ENCODE measurements at places on chromosomes 12 and 14.
A peak's percentile ranks its signal among the peaks of the same experiment; 100 is the strongest.

DNA sequence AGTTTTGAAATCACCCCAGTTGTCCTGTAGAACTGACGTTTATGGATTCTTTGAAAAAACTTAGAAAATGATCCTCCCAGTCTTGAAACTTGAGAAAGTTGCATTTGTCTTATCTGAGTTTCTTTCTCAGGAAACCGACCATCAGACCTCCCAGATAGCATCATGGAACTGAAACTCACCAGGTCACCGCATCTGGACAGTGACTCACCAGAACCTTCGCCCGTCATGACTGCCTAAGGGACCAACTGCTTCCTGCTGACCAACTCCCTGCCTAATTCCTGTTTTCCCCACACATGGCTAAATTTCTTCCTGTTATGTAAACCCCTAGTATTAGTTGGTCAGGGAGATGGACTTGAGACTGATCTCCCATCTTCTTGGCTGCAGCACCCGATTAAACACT is 175.7 kb downstream of the RIMBP2 start:
- no peak for DNase-seq

DNA sequence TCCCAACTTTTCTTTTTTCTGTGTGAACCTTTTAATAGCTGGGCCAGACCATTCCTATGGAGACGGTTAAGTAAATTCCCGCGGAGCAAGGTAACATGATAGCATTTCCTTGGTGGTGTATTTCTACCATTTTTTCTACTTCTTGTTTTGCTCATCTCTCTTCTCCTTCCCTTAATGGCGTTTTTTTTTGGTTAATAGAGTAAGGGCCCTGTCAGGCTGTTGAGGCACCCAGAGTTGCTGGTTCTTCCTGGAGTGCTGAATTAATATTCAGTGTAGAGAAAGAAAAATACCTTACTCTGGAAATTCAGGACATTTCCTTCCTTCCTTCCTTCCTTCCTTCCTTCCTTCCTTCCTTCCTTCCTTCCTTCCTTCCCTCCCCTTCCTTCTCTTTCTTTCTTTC is 137.6 kb downstream of the KTN1 start:
- no peak for DNase-seq

DNA sequence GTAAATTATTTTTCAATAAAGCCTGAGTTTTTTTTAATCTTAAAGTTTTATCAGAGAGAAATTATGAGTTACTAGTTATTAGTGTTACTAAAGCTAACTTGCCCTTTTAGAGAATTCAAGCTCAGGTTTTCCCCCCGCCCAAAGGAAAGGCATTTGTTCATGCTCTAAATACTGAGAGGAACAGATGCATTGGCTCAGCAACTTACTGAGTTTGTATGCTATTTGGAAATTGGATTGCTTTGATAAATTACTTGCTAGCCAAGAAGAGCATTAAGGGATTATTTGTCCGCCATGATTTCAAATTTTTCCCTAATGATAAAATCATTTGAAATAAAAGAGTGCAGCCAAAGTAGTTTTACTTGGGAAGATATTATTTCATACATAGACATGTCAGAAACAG is 149.4 kb downstream of the METTL25 start:
- DNase-seq, result no peak

DNA sequence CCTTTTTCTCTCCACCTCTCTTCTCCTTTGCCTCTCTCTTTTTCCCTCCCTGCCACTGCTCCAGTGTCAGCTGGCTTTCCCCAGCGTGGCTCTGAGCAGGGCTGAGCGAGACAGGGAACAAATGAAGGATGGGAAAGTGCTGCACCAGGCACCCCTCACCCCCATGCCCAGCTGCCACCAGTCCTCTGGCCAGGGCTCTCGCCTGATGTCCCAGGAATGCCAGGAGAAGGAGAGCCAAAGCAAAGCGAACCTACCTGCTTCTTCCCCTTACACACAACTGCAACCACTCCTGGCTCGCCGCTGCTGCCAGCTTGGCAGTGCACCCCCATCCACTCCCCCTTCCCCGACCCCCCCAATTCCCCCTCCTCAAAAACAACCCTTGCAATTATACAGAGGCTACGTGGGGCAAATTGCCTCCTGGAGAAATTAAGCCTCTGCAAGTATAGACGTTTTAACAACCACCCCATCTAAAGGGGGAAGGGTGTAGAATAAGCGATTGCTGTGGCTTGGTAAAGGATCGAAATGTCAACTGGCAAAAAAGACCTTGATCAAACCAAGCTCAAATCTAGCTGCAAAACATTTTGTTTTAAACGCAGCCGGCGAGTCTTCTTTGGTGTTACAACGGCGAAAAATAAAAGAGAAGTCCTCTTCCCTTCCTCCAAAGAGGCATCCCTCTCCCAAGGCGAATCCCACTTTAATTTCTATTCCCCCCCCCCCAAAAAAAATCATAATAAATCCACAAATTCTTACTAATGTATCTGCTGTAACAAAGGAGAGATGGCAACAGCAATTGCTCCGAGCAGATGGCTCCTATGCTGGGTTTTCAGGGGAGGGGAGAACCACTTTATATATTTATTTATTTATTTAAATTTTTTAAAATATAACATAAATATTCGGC is 2.9 kb downstream of the BCL11B start:
- DNase-seq, result no peak

DNA sequence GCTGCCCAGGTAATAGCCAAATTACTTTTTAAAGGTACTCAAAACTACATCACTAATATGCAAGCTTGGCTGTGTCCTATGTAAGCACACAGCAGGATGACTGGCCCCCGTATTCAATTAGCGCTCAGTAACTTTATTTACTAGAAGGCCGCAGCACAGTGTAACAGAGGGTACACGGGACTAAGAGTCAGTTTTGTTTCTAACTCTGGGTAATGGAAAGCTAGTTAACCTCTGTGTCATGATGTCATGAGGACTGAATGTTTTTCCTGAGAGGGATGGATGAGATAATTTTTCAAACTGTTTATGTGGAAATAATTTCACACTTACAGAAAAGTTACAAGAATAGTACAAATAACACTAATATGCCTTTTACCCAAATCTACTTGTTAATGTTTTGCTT is 27.1 kb downstream of the GALNT4 start:
- DNase-seq, result no peak

DNA sequence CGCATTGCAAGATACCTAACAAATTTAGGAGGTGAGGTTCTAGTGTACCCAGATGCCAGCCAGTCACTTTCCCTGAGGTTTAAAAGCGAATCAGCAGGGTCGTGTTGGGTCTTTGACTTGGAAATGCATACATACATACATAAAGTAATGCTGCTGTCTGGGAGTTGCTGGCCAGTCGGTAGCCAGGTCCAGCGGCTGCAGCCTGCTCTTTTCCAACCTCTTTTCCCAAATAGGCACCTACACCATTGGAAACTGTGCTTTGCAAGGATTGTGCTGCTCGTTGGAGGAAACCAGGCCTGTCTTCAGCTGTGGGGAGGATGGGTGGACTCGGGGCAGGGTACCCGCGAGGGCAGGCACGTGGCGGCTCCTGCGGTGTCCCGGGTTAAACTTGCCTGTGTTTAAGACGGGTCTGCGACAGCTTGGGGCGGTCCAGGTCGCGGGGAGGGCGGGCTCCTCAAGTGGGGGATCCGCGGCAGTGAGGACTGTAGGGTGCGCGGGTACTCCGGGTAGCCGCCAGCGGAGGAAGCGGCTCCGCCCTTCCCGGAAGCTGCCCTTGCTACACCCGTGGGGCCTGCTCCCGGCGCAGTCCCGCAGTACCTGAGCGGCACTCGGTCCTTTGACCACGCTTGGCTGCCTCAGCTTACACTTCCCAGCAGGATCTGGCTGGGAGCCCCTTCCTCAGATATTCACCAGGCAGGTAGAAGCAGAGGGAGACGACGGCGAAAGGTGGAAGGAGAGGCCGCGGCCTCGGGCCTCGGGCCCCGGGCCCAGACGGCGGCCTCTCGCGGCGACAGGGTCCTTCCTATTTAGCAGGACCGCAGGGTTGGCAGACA is 2.7 kb downstream of the TTC6 start:
- no peak for DNase-seq

DNA sequence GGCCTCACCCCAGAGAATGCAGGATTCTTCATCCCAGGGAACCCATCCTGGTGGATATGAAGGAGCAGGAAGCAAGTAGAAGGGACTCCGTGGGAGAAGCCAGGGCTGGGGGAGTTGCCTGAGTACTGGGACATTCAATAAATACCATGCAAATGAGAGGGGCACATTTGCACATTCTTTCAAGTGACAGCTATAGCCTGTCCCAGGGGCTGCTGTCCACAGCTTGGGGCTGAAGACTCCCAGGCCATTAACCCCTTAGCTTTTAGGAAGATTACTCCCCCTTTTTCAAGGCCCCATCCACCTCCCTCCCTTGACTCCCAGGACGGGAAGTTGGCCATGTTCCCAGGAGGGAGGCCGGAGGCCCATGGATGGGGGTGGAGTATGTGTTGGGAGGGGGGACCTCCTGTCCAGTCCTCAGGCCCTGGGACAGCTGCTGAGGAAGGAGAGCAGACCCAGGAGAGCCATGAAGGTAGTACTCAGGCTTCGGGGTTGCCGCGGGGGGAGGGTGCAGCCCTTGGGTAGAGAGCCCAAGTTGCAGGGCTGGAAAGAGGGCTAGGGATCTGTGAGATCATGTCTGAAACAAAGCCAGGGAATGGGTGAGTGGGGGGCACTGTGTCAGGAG is 974 bp upstream of the TNS2 start:
- DNase-seq, result no peak

DNA sequence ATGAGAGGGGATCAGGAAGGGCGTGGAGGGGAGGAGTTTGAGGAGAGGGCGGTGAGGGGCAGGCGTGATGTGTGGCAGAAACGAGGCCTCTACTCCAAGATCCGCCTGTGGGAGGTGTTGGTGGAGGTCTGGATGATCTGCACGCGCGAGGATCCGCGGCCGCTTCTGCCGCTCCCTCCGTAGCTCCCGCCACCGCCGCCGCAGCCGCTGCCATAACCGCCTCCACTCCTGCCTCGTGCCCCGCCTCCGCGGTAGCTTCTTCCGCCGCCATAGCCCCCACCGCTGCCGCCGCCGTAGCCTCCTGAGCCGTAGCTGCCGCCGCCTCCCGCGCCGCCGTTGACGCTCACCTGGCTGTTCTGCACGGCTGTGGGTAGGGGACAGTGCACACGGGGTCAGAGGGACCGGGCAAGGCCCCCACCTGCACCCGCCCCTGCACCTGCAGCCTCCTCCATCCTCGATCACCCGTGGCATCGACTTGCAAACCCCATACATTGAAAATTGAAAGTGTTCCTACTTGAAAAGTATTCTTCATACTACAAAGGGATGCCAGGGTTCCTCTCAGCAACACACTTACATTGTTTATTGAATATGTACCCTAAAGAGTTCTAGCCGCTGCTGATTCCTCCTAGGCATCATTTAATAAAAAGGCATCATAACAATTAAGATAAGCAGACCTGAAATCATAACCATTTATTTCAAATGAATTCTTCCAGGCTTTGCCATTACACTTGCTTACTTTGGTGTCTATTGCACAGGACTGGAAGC is 11.1 kb upstream of the KRT1 start:
- DNase-seq, result peak; percentile 33

DNA sequence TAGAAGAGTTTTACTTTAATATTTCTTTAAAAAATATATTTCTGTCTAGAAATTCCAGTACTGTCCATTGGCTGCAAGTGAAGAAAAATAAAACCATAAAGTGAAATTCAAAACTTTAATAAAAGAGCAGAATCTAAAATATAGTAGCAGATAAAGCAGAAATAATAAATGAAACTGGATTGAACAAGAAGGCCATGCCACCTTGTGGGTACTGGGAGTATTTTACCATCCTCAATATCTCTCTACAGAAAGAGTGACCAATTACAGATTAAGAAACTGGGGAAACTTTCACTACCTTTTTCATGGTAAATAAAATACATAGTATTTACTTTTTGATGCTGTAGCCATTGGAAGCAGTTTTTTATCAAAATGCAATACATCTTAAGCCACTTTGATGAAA is 220.5 kb downstream of the BCAT1 start:
- DNase-seq, result peak; percentile 74

- peak; percentile 32 for DNase-seq
These were observed 201.2 kb downstream of the DPF3 start for GRCh38 chr14:72692696-72693095.

GRCh38 chr12:6187948-6188793 is 12.0 kb upstream of the CD9 start:
- no peak for DNase-seq

DNA sequence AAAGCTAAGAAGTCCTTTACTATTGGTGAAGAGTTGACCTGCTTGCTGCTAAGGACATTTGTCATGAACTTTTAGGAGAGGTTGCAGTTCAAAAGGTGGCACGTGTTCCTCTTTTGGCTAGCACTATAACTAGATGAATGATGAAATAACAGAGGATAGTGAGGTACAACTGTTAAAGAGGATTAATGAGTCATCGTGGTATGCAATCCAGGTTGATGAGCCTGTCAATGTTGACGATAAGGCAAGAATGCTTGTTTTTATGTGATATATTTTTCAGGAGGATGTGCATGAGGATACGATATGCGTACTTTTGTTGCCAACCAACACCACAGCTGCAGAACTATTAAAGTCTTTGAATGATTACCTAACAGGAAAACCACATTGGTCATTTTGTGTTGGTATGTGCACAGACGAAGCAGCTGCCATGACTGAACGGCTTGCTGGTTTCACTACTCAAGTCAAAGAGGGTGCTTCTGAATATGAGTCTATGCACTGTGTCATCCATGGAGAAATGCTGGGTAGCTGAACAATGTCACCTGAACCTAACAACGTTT is 10.6 kb downstream of the CEP128 start:
- peak; percentile 85 for DNase-seq

GRCh38 chr14:61221906-61222305 is 59.2 kb downstream of the TMEM30B start:
- no peak for DNase-seq

DNA sequence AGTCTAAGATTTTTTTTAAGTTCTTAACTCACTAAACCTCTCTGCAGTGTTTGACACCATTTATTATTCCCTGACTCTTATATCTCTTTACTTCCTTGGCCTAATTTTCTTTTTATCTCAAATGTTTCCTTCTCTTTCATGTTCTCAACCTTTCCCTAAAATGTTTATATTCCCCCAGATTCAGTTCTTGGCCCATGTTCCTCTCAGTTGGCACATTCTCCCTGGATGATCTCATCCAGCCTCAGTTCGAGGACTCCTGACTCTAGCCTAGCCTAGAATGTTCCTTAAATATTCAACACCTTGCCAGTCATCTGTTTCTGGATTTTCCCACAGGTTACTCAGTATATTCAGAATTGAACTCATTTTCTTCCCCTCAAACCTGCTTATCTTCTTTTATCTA is 81.3 kb downstream of the SCN8A start:
- no peak for DNase-seq

- peak; percentile 9 for DNase-seq
These were observed 83.0 kb upstream of the FAR2 start for GRCh38 chr12:29066011-29066588.

DNA sequence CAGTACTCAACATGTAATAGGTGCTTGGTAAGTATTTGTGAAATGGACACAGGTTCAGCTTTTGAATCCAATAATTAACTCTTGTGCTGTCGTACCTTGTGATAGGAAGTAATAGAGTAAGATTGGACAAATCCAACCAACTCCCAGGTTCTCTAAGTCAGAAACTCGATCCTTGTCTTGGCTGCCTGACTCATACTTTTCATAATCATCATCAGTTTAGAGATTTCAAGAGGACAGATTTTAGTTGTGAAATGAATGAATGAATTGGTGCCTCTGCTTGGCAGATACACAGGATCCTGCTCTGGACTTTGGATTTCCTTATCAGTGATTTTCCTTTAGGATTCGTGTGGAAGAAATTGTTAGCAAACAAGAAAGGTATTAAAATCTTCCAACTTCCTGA is 1145.2 kb downstream of the AACS start:
- no peak for DNase-seq

Data from hematopoietic multipotent progenitor cell treated with erythropoietin and hydrocortisone succinate and interleukin-3 and kit ligand, for 6 days (in vitro differentiated cells).